ENCODE measurements at places on chromosomes 2 and 18.

DNA sequence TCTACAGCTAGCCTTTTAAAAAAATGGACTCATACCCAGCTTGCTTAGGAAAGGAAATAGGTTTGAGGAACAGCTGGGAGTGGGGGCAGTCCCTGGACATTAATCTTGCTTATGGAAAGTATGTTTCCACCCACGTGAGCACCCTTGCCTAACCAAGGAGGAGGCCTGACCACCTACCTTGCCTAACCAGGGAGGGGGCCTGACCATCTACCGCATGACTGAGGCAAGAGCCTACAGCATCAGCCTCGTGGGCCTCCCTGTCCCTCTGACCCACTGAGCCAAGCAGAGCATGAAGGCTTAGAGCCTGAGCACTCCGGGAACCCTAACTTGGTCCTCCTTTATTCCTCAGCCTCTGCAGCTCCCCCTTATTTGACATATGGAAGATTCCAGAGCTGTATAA lies 20.2 kb downstream of the PRKAG3 start:
- peaks cover 8% of the 10 kb centered on the region for H3K4me1 ChIP-seq
- H3K36me3 ChIP-seq = peaks cover 12% of the 10 kb centered on the region
- H3K4me3 ChIP-seq = no peak overlapping the region
- H3K27ac ChIP-seq = no peak overlapping the region
- H3K27me3 ChIP-seq = no peaks in the 10 kb centered on the region
- no peak for DNase-seq

DNA sequence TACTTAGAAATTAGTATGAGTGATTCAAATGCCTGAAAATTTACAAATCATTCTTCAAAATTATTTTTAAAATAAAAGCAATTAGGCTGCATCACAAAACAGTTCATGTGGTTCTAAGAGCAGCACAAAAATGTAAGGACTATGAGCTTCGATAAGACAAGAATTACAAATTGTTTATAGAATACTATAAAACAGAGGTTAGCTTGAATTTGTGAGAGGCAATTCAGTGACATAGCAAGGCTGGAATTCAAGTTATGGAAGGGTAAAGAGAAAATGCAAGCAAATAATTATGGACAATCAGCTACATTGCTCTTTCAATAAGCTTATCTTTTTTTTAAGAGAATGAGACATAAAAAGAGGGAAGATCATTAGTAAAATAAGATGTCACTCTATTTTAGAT lies 7.1 kb upstream of the XIRP2 start:
- H3K36me3 ChIP-seq = no peaks in the 10 kb centered on the region
- peaks cover 8% of the 10 kb centered on the region for H3K4me1 ChIP-seq
- no peak for DNase-seq

DNA sequence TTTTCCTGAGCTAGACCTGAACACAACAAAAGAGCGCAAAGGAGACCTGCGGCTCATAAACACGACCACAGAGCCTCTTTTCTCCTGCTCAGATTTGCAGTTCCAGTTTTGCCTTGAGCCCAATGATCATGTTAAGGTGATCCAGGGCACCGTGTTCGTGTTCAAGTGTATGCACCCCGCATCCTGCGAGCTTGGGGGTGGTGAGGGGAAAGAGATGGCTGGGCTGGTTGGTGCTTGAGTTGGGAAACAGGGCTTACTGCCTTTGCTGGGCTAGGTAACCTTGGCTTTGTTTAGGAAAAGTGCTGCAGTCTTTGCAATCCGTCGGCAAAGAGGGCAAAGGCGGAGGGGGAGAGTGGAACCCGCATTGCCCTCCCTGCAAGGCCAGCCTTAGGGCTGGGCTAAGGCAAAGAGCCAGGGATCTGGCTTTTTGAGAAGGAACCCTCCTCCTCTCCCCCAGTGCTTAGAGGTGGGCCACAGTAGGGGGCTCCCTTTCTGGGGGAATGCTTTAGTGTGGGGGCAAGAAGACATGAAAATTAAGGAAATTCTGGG lies 1.3 kb downstream of the HOXD10 start:
- peaks cover 82% of the 10 kb centered on the region for H3K27me3 ChIP-seq
- DNase-seq = no peak
- no peak overlapping the region for H3K27ac ChIP-seq
- peaks cover 3% of the 10 kb centered on the region for H3K4me1 ChIP-seq
- H3K4me3 ChIP-seq = no peak overlapping the region

- H3K36me3 ChIP-seq = no peaks in the 10 kb centered on the region
- no peaks in the 10 kb centered on the region for H3K27me3 ChIP-seq
- H3K4me1 ChIP-seq = peaks cover 30% of the 10 kb centered on the region
- H3K27ac ChIP-seq = no peak overlapping the region
- no peak for DNase-seq
- H3K4me3 ChIP-seq = no peak overlapping the region
Observed at GRCh38 chr2:108320326-108320922, 31.7 kb downstream of the SULT1C2 start.

DNA sequence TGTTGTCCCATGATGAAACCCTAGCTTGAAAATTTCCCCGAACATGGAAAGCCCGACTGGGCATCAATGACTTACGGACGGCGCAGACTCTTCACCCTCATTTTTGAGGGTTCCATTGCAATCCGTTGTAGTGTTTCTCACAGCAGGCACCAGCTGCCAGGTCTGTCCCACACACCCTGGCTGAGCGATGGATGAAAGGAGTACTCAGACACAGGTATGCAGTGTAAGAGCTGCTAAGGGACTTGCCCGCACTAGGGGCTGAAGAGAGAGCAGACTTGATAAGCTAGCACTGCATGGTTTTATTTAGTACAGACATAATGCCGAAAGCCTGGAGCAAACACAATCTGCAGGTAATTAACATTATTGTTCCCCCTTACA lies 15.8 kb downstream of the DYNAP start:
- no peaks in the 10 kb centered on the region for H3K36me3 ChIP-seq
- peaks cover 9% of the 10 kb centered on the region for H3K4me1 ChIP-seq
- no peak overlapping the region for H3K4me3 ChIP-seq
- no peak overlapping the region for H3K27ac ChIP-seq
- peaks cover 12% of the 10 kb centered on the region for H3K27me3 ChIP-seq

DNA sequence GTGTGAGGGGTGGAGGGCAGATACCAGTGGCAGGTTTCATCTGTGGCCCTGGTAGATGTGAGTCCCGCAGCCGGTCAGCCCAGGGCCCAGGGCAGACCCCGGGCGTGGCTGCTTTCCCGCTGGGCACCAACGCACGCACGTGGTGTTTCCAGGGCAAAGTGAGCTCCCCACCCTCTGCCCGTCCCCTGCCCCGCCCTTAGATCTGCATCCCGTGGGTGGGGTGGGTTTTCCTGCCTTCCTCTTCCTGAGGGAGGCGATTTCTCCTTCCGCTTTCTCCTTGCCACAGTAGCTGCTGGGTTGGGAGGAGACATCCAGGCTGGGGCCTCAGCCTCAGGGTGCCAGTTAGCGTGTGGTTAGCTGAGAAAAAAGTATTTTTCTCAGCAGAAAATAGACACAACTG lies 49.6 kb downstream of the ODC1 start:
- no peak overlapping the region for H3K27ac ChIP-seq
- no peak overlapping the region for H3K4me3 ChIP-seq
- peaks cover 10% of the 10 kb centered on the region for H3K4me1 ChIP-seq
- no peaks in the 10 kb centered on the region for H3K27me3 ChIP-seq
- DNase-seq = no peak
- H3K36me3 ChIP-seq = peaks cover 3% of the 10 kb centered on the region

DNA sequence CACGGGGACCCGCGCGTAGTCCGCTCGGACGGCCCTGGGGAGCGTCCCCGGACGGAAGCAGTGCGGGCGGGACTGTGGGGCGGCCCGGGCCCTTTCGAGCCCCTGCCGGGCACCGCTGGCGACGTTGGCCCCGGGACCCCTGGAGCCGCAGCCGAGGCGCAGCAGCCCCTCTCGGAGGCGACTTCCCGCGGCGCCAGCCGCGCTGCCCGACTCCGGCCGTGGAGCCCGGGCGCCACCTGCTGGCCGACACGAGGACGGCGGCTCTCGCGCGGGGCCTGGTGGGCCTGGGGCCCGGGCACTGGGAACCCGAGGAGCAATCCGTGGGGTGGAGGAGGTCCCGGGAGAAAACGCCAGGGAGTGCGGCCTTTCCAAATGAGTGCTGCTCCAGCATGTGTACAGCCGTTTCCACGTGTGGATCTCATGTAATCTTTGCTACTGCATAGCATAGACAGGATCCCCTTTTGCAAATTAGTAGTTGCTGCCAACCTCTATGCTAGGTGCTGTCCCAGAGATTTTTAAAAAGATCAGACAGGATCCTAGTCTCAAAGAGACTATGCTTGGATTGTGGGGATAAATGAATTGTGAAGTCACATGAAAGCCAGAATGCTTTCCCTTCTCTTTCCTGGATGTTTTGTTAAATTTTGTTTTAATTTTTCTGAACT lies 4.0 kb downstream of the ID2 start:
- no peaks in the 10 kb centered on the region for H3K36me3 ChIP-seq
- no peak overlapping the region for H3K27ac ChIP-seq
- no peak overlapping the region for H3K4me3 ChIP-seq
- peaks cover 20% of the 10 kb centered on the region for H3K4me1 ChIP-seq
- no peaks in the 10 kb centered on the region for H3K27me3 ChIP-seq

GRCh38 chr2:172248785-172249187 lies 146.1 kb upstream of the DLX2 start:
- no peak overlapping the region for H3K4me3 ChIP-seq
- H3K36me3 ChIP-seq = no peaks in the 10 kb centered on the region
- no peak for DNase-seq
- peaks cover 66% of the 10 kb centered on the region for H3K4me1 ChIP-seq

DNA sequence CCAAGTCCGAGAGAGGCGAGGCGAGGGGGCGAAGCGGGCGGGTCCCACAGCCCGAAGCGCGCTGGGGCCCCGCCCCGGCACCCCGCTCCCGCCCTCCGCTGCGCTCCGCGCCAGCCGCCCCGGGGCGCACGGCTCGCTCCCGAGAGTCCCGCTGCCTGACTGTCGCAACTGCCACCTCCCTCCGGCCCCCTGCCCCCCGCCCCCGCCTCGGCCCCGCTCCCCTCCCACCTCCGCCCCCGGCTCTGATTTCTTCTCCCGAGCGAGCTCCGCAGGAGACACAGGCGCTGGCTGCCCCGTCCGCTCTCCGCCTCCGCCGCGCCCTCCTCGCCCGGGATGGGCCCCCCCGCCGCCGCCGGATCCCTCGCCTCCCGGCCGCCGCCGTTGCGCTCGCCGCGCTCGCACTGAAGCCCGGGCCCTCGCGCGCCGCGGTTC lies at the start of gene WNT6:
Gene WNT6 (plus strand): TSS at position 250 of the 432 bp plus-strand sequence. CDS start 233 bp downstream, outside the sequence.
- peaks cover 62% of the 10 kb centered on the region for H3K27me3 ChIP-seq
- H3K4me3 ChIP-seq = peak within 1 kb of the TSS; percentile 67
- peak; percentile 44 for DNase-seq
- no peak within 1 kb of the TSS for H3K27ac ChIP-seq

DNA sequence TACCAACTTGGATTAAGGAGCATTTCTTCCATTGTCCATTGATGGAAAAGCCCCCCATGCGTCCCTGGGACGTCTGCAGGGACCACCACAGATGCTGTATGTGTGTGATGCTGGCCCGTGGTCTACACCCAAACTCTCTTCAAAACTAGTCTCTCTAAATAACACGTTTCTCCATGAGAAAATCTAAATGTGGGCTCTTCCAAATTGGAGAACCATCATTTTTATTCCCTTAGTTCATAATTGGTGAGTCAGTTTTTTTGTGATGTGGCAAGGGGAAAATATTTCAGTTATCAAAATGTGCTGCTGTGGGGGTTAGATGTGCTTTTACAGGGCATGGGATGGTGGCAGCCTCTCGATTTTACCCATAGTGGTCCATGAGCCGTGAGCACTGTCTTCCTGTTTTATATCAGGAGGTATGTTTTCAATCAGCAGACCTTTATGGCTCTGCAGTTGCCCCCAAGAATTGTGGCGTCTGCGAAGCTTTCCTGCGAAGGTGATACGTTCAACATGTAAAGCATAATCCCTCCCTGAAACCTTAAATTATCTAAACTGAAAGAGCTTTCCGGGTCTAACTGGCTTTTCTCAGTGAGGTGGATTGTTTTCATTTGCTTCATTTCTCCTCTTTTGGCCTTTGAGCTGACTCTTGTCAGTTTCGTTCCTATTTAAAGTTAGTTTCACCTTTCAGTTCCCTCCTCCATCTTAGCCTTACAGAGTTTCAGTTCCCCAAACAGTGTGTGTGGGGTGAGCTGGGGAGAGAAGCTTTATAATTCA lies 78.4 kb downstream of the SETBP1 start:
- no peak overlapping the region for H3K4me3 ChIP-seq
- DNase-seq = no peak
- no peak overlapping the region for H3K27ac ChIP-seq

- no peak overlapping the region for H3K27ac ChIP-seq
- no peak for DNase-seq
- peaks cover 45% of the 10 kb centered on the region for H3K27me3 ChIP-seq
- H3K36me3 ChIP-seq = peaks cover 11% of the 10 kb centered on the region
- no peak overlapping the region for H3K4me3 ChIP-seq
Observed at GRCh38 chr18:79534356-79534755, 138.6 kb downstream of the NFATC1 start.

GRCh38 chr18:43916984-43917383 lies 639.7 kb upstream of the SYT4 start:
- no peak overlapping the region for H3K4me3 ChIP-seq
- no peaks in the 10 kb centered on the region for H3K27me3 ChIP-seq
- H3K27ac ChIP-seq = no peak overlapping the region

DNA sequence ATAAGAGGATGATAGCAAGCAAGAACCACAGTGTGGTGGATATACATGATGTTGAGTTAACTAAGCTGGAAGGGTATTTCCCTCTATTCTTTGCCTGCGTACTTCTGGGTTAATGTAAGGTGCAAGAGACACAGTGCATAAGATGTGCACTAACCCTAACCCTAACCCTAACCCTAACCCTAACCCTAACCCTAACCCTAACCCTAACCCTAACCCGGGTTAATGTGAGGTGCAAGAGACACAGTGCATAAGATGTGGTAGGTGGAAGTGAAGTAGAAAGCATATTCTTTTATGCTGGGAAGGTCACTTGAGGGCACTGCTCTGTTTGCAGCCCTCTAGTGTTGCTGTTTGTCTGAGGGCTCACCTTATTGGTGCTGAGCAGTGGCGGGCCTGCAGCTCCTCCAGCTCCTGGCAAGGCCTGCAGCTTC lies 181.5 kb upstream of the ITGA4 start:
- H3K27me3 ChIP-seq = no peaks in the 10 kb centered on the region
- H3K4me1 ChIP-seq = no peaks in the 10 kb centered on the region
- H3K27ac ChIP-seq = no peak overlapping the region
- H3K36me3 ChIP-seq = no peaks in the 10 kb centered on the region

- H3K36me3 ChIP-seq = no peaks in the 10 kb centered on the region
- no peak overlapping the region for H3K4me3 ChIP-seq
- no peak overlapping the region for H3K27ac ChIP-seq
- H3K27me3 ChIP-seq = peaks cover 10% of the 10 kb centered on the region
- H3K4me1 ChIP-seq = no peaks in the 10 kb centered on the region
Observed at GRCh38 chr2:222434204-222434603, 9.9 kb downstream of the SGPP2 start.

GRCh38 chr2:135451966-135452365 lies 79.1 kb downstream of the ZRANB3 start:
- no peak overlapping the region for H3K4me3 ChIP-seq
- no peak for DNase-seq
- H3K36me3 ChIP-seq = peaks cover 12% of the 10 kb centered on the region
- H3K4me1 ChIP-seq = no peaks in the 10 kb centered on the region

GRCh38 chr2:199679883-199680282 lies 171.1 kb downstream of the FTCDNL1 start:
- no peaks in the 10 kb centered on the region for H3K36me3 ChIP-seq
- DNase-seq = no peak
- no peaks in the 10 kb centered on the region for H3K4me1 ChIP-seq

Data from chondrocyte (in vitro differentiated cells).